Stimulated activated CD4-positive, alpha-beta T cell treated with anti-CD3 and anti-CD28 coated beads, Interleukin-1b, Interleukin-23, amount 100 ng/mL, for 1 hour (primary cell): ENCODE measurements at places on chromosomes 2 and 18.

- DNase-seq: no peak
Observed at GRCh38 chr2:164976301-164976700, 21.0 kb upstream of the SLC38A11 start.

- DNase-seq: no peak
Observed at GRCh38 chr2:219772103-219772635, 144.7 kb downstream of the SLC4A3 start.

- DNase-seq: no peak
Observed at GRCh38 chr2:216700781-216701180, 5.4 kb upstream of the IGFBP5 start.

DNA sequence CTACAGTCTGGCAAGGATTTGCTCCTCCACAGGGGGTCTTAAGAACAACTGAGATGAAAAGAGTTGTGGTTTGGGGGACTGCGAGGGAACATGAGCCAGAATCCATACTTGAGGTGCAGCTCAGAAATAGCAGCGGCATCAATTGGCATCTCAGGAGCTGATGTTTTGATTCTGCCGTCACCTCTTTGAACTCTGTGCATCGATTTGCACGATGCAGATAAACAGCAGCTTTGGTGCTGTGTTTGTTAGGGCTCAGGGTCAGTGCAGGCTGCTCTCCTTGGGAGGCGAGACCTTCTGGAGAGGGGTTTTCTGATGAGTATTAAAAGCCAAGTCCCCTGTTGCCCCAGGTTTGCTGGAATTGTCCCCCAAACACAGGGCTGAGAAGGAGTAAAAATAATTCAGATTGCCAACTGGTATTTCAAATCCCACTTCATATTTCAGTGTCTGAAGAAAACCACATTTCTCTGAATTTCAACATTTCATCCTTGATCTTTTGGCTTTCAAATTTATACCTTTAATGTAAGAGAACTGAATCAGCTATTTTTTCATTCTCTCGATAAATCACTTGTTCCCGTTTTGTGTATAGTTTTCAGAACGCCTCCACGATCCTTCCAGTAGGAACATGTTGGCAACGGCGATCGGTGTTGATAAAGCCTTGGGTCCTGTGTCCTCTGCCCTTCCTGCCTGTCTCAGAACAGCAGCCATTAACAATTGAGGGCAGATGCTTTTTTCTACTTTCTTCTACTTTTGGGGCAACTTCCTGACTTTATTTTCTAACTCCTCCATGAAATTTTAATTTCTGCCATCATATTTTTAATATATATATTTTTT is 65.0 kb downstream of the RAB31 start:
- no peak for DNase-seq

- no peak for DNase-seq
Observed at GRCh38 chr2:215664847-215665525, 229.1 kb upstream of the FN1 start.

DNA sequence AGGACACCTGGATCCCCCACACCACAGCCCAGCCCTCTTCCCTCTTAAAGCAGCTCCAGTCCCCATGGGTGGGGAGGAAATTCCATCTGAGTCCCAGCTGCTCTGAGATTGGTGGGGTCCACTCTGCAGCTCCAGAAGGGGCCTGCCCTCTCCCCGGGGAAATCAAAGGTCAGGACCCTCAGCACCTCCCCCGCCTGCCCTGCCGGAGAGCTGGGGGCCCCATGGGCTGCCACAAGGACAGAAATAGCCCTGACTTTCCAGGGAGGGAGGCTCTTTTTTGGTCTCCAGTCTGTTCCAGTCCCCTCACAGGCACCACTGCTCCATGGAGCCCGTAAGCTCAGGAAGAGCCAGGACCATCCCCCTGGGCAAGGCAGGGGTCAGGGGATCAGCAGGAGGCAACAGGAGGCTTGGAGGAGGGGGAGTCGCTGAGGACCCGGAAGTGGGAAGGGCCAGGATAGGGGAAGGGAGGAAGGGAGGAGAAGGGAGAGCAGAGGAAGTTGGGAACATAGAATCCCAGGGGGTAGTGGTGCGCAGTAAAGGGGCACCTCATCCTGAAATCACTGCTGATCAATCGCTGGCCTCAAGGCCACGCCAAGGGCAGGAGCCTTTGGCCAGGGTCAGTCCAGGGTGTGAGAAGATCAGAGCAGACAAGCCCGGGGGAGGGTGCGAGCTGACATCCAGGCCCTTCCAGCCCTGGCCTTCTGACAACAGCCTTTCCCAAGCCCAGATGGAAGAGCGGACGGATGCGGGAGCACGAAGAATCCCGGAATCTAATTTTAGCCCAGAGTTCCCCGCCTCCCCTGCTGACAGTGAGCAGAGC is 7.6 kb downstream of the ADRA2B start:
- DNase-seq: no peak
